Stimulated activated CD8-positive, alpha-beta memory T cell treated with anti-CD3 and anti-CD28 coated beads, Interleukin-4, amount 100 ng/mL, for 48 hours (primary cell): ENCODE measurements at places on chromosomes 13 and 19.

- no peak for DNase-seq
These were observed 127.8 kb upstream of the SPATA13 start for GRCh38 chr13:24032674-24033073.

GRCh38 chr13:43026262-43026661 lies 2.9 kb downstream of the DNAJC15 start:
- no peak for DNase-seq

DNA sequence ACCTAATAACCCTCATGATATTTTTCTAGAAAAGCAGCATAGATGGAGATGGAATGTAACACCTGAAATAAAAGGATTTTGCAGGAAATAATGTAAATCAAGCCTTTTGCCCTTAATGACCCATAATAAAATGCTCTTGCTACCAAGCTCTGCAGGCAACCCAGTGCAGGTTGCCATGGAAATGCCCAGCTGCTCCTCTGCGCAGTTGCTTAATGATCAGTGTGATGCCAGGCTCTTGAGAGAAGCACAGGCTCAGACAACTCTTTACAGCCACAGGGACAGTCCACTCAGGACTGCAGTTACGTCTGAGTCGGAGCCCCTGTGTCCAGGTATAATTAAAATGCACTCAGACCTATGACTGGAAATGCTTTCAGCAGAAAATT lies 165.5 kb downstream of the LACC1 start:
- DNase-seq = no peak

DNA sequence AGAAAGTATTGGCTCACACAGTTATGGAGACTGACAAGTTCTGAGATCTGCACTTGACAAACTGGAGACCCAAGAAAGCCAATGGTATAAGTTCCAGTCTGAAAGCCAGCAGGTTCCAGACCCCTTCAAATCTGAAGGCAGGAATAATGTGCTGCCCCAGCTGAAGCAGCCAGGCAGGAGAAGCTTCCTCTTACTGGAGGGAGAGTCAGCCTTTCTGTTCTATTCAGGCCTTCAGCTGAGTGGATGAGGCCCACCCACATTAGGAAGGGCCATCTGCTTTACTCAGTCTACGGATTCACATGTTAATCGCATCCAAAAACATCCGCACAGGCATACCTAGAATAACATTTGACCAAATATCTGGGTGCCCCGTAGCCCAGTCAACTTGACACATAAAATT lies 8.2 kb upstream of the VWA8 start:
- DNase-seq = no peak

DNA sequence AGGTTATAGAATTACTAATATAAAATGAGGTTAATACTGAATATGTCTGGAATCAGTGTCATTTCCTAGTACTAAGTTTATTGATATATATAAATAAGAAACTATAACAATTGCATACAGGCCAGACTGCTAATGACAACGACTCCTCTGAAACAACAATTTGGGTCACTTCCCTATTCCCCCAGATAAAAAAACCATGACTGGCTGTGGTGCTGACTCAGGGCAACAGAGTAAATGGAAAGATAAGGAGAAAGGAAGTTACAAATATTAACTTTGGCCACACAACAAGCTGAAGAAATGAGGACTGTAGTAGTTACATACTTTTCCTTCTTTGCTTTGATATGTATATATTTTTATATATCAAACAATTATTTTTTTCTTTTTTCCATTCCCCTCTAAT lies 263.7 kb upstream of the PCDH9 start:
- no peak for DNase-seq

- peak; percentile 81 for DNase-seq
These were observed at the start of gene CERS4 for GRCh38 chr19:8208922-8209461. Gene CERS4 (plus strand): TSS chr19:8209370. CDS start chr19:8251077, 41,707 bp downstream.

GRCh38 chr13:107586216-107586615 lies 629.1 kb downstream of the LIG4 start:
- no peak for DNase-seq

GRCh38 chr13:40528881-40529280 lies 137.6 kb downstream of the FOXO1 start:
- no peak for DNase-seq

- no peak for DNase-seq
These were observed 918 bp upstream of the FUZ start for GRCh38 chr19:49814010-49814409.

DNA sequence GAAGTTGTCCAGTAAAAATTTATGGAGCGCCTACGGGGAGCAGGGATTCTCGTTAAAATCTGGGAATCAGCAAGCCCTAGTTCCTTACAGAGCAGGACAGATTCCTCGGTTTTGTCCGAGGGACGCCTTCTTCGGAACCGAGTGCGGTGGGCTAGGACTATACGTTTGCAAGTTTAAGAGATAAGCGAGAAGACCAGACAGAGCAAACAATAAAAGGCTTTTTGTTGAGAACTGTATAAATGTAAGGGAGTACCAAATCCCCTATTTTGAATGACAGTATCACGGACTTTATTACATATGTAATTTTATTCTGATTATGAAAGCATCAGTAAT lies 971 bp upstream of the ANKRD10 start:
- no peak for DNase-seq

- no peak for DNase-seq
These were observed 162.3 kb upstream of the SERP2 start for GRCh38 chr13:44211286-44211685.

- DNase-seq = no peak
These were observed 52.1 kb downstream of the FLT1 start for GRCh38 chr13:28442839-28443238.

DNA sequence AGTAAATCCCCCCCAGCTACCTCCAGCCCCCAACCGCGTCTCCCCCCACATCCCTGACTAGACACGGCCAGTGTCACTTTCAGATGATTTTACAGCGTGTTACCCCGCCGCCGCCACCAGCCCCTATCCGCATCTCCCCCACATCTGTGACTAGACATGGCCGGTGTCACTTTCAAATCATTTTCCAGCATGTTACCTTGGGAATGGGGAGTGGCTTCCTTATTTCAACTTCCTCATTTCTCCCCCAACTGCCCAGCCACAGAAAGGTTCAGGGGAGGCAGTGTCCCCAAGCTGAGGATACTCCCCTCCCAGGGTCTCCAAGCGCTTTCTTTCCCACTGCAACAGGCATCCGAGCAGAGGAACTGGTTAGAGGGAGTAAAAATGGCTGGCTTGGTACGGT lies 18.4 kb downstream of the ADGRL1 start:
- DNase-seq = no peak

- no peak for DNase-seq
These were observed 73.4 kb upstream of the FLT1 start for GRCh38 chr13:28568286-28568685.

DNA sequence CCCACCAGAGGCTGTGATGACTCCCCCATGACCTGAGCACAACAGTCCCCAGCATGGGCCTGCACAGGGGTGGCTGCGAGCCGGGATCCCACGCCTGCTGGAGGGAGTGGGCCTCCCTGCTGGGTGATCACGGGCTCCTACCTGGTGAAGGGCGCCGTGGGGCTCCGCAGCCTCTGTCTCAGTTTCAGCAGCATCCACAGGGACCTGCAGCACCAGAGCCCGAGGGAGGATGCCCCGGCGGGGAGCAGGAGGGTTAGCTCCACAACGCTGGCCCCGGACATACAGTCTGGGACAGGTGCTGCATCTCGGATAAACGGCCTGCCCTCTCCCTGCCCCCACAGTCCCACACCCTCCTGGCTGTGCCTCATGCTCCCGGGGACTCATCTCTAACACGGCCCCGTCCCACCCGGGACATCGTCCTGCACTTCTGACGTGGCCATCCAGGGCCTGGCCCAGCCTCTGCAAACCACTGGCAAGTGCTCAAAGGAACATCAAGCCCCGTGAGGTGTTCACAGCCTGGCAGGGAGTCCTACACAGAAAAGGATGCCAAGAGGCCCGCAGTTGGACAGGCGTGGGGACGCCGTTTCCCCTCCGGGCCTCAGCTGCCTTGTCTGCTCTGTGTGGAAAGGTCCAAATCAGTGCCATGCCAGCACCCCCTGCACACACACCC lies 10.5 kb downstream of the PEX11G start:
- DNase-seq = no peak

- DNase-seq = no peak
These were observed 104.7 kb upstream of the FREM2 start for GRCh38 chr13:38582133-38582532.

GRCh38 chr19:5910638-5910907 lies 3.5 kb upstream of the CAPS start:
- DNase-seq = no peak

GRCh38 chr13:58134012-58134411 lies 502.5 kb downstream of the PCDH17 start:
- no peak for DNase-seq

- DNase-seq = no peak
These were observed 55.4 kb upstream of the ADGRE5 start for GRCh38 chr19:14325863-14326262.

DNA sequence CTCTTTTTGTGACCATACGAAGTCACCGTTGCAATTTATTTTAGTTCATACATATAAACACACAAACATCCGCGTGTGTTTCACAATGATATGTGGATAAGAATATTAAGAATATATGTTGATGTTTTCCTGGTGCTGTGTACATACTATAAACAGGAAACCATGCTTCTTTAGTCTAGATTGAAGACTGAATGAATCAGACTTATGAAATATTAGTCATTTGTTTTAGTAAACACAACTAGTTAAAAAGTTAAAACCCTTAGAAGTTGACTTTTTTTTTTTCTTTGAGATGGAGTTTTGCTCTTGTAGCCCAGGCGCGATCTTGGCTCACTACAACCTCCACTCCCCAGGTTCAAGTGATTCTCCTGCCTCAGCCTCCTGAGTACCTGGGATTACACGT lies 257.7 kb downstream of the DACH1 start:
- no peak for DNase-seq

DNA sequence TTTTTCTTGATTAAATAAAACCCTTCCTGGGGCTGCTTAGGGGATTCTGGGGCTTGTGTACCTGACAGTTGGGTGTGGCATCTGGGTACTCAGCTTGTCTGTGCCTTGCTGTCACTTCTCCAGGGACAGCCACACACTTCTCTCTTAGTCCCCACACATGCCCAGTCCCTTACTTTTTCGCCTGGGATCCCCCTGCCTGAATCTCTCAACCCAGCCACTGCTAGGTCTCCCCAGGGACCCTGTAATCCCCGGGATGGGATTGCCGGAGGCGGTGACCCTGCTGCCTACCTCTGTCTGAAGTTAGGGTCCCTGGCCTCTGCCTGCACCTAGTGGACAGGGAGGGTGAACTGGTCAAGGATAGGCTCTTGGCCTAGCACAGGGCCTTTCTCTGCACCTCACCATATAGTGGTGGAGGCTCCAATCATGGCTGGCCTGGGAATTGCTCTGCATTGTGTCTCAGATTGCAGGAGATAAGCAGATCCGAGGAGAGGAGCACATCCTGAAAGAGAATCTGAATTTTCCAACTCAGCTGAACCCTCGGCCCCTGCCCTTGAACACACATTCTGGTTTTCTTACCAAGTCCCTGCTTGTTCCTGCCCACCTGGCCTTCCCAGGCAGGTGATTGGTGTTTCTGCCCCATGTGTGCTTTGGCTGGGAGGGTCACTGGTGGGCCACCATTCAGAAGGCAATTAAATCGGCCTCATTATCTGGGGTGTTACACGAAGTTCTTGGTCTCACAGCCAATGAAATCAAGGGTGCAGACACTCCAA lies 8.7 kb upstream of the ZNF492 start:
- DNase-seq = no peak

- no peak for DNase-seq
These were observed 98.5 kb upstream of the PABPC3 start for GRCh38 chr13:24997367-24997967.

GRCh38 chr13:30966101-30966500 lies 33.6 kb downstream of the TEX26 start:
- no peak for DNase-seq

GRCh38 chr13:51912091-51912490 lies 50.3 kb downstream of the CCDC70 start:
- DNase-seq = no peak

GRCh38 chr13:54758795-54759194 lies 1730.2 kb downstream of the OLFM4 start:
- no peak for DNase-seq

DNA sequence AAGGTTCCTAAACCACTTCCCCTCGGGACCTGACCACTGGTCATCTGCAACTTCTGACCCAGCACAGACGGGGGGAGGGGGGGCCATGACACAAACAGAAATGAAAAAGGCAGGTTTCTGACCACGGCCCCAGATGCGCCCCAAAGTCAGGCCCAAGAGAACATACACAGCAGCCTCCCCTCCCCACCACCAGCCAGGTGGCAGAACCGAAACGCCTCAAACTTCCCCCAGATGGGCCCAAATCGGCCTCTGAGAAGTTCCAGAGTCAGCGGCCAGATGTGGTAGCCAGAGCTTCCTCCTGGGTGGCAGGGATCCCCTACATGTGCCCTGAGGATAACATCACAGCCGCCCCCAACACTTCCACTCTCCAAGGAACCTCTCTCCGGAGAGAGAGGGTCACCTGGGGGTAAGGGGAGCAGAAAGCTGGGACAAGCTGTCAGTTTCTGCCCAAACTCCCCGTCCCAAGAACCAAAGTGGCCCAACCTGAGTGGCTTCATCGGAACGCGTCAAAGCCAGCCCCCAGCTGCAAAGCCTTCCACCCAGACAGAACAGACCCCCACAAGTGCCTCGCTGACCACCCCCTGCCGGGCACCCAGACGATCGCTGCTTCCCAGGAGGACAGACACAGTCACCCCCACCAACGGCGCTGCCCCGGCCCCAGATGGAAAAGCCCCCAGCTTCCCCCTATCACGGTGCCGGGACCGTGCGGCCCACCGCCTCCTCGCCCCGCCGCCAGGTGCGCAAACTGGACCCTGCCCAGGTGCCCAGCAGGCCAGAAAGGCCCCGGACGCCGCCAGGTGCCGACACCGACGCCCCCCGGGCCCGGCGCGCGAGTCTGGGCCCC lies 800 bp downstream of the ELL start:
- peak; percentile 46 for DNase-seq

DNA sequence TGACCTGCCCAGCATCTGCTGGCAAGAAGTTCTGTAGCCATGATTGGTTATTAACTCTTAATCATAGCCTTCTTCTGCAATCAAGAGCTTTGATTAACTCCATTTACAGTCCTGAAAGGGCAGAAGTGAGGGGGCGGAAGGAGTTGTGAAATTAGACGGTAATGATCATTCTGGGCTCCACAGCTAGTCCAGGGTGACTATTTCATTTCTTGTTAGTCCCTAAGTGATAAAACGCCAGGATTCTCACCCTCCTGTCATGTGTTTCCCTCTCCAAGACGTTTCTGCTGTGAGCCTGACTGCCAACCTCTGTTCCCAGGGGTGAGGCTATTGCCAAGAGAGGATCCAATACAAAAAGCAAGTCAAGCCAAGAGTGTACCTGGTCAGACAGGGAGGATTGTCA lies 155.9 kb upstream of the IPO5 start:
- DNase-seq = no peak
